ENCODE measurements at places on chromosomes 6 and 20.
A peak's percentile ranks its signal among the peaks of the same experiment; 100 is the strongest.

- no peak for DNase-seq
These were observed 221.5 kb upstream of the DEFB112 start for GRCh38 chr6:50271266-50271665.

DNA sequence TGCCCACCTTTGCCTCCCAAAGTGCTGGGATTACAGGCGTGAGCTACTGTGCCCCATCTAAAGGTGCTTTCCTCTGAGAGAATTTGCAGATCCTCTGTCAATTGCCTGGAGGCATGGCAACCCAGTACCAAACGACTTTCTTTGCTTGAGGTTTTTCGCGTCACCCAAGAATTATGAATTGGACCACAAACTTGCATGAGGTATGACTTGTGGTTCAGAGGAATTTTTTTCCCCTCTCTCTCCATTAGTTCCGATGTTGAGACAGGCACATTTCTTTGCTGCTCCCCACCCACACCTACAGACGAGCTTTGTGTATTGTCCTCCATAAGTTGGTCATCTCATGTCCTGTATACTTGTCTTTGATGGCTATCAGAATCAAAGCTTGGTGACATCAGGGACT lies 11.8 kb upstream of the SCAF8 start:
- no peak for DNase-seq

DNA sequence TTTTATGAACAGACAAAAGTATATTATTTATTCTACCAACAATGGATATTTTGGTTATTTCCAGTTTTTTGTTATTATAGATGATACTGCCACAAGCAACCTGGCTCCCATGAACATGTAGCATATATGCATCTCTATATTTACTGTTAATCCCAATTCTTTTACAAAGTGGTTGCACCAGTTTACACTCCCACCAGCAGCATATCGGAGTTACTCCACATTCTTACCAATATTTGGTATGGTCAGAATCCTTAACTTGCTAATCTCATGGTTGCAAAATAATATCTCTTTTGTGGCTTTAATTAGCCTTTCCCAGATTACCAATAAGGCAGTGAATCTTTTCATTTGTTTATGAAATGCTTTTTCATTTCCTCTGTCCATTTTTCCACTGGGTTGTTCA lies 137.6 kb upstream of the CDYL start:
- no peak for DNase-seq

GRCh38 chr20:51497542-51498467 lies 44.7 kb downstream of the NFATC2 start:
- DNase-seq, result no peak

DNA sequence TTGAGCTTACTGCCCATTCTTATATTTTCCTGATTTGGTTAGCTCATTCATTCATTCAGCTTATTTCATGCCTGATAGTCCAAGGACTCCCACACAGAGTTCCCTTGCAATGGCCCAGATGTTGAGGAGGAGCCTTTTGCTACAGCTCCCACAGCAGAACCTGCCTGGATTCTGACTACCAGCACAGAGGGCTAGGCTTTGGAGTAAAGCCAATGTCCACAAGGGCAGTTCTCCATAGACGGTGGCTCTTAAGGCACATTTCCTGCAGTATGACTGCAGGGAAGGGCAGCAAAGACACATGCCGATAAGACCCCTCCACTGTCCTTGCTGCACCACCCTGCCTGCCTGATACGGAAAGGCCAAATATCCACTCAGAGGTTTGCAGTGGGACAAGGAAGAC lies 112.3 kb upstream of the SYNDIG1 start:
- DNase-seq, result no peak

DNA sequence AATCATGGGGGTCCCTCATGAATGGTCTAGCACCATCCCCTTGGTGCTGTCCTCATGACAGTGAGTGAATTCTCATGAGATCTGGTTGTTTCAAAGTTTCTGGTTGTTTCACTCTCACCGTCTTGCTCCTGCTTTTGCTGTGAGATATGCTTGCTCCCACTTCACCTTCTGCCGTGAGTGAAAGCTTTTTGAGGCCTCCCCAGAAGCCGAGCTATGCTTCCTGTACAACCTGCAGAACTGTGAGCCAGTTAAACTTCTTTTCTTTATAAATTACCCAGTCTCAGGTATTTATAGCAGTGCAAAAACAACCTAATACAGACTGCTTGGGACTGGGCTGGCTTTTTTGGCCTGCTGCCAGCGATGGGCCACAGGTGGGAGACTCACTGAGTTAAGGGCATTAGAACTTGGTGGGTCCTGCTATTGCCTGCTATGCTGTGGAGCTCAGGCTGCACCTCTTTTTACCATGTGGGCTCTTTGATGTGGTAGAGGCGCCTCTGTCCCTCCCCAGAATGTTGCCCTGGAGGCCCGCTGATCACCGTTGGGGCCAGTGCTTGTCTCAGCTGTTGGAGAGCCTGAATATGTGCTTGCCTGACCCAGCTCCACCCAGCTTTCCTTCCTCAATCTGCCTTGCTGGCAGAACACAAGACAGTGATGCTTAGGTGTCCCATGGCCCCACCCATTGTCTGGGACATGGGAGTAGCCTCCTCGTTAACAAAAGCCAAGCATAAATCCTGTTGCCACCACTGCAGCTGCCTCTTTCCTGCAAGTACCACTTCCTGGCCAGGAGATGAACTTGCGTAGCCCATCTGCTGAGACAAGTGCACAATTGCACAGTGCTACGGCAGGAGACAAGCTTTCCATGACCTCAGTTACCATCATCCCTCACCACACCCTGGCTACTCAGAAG lies 47.1 kb downstream of the IGF2R start:
- no peak for DNase-seq

DNA sequence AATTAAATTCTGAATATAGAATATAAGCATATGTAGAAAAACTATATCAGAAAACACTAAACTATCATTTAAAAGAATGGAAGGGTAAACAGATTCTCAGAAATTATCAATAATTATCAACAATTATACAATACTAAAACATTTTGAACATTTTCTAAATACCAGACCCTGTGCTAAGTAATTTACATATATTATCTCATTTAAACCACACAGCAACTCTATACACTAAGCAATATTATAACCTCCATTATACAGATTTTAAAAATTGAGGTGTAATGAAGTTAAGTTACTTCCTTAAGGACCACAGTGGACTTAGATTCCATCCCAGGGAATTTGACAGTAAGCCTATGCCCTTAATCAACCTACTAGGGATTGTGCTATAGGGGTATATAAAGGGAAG lies 33.3 kb downstream of the DTNBP1 start:
- no peak for DNase-seq

- DNase-seq, result peak; percentile 48
These were observed 339.6 kb downstream of the ARHGAP18 start for GRCh38 chr6:129370268-129370916.

- DNase-seq, result no peak
These were observed 499.6 kb upstream of the SULF2 start for GRCh38 chr20:48284837-48285236.

DNA sequence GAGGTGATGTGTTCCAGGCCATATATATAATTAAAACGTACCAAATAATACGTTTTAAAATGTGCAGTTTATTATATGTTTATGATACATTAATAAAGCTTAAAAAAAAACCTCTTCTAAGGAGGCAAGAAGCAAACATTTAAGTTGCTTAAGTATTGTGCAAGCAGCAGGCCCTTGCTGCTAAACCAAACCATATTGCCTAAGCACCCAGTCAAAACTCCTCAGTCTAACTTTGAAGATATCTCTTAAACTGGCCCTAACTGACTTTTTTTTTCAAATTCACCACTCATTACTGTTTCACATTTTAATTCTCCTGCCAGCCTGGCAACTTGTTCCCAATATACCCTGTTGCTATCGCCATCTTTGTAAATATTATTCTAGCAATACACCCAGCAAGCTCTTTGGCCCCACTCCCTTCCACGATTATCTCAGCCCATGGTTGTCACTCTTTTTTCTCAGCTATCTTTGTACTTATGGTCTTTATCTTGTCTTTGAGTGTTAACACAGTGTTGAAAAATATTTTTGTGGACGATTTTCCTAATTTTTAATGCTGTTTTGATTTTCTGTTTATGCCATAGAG lies 60.9 kb downstream of the C6orf58 start:
- peak; percentile 16 for DNase-seq

GRCh38 chr6:42387336-42387735 lies 64.4 kb downstream of the TRERF1 start:
- no peak for DNase-seq

Data from GM03348 (cell line).